ENCODE measurements at places on chromosomes 4 and X. TPM values are rescaled to one million over a fixed set of nuclear protein-coding genes. Genes with fewer than 3 reads are reported as not detected.

SMIM31 gene
- total RNA-seq: not detected

IL2 gene
- not detected for total RNA-seq

IDS gene
- total RNA-seq: 110 TPM

ATP1B4 gene
- total RNA-seq: not detected

TIGD4 gene
- 0.17 TPM for total RNA-seq

LRIT3 gene
- not detected for total RNA-seq

PIR gene
- 50.6 TPM for total RNA-seq

GABRQ gene
- 0.27 TPM for total RNA-seq

WAS gene
- 0.19 TPM for total RNA-seq

COQ2 gene
- 21.3 TPM for total RNA-seq

MAGEA2 gene
- total RNA-seq: 0.16 TPM

DMRTC1 gene
- total RNA-seq: not detected

ARHGAP6 gene
- not detected for total RNA-seq

RHOXF2 gene
- total RNA-seq: not detected

KIT gene
- total RNA-seq: not detected

PRDM5 gene
- 5.3 TPM for total RNA-seq

GAGE12H gene
- total RNA-seq: not detected

MAGEA9B gene
- total RNA-seq: not detected

GALNTL6 gene
- 0.06 TPM for total RNA-seq

TBC1D8B gene
- total RNA-seq: 1.3 TPM

NHSL2 gene
- 0.37 TPM for total RNA-seq

STATH gene
- not detected for total RNA-seq

ETDA gene
- not detected for total RNA-seq

CT47C1 gene
- not detected for total RNA-seq

MTNR1A gene
- 0.35 TPM for total RNA-seq

CCNA2 gene
- total RNA-seq: 43.5 TPM

AKAP4 gene
- total RNA-seq: not detected

PAGE4 gene
- total RNA-seq: not detected

RP2 gene
- 12.4 TPM for total RNA-seq

FGA gene
- total RNA-seq: 17.4 TPM

MAGED4 gene
- total RNA-seq: 11.6 TPM

TLR2 gene
- total RNA-seq: 0.20 TPM

LRRC66 gene
- 0.12 TPM for total RNA-seq

AMTN gene
- total RNA-seq: not detected

LEF1 gene
- not detected for total RNA-seq

ACSL1 gene
- 22.5 TPM for total RNA-seq

SPIN2A gene
- 0.11 TPM for total RNA-seq

PNMA3 gene
- total RNA-seq: 0.14 TPM

L1CAM gene
- 20.3 TPM for total RNA-seq

PRDM8 gene
- total RNA-seq: 0.27 TPM

BEX2 gene
- total RNA-seq: 10.2 TPM

HTR2C gene
- total RNA-seq: not detected

GRID2 gene
- total RNA-seq: not detected

KLF8 gene
- total RNA-seq: 0.02 TPM
